ENCODE measurements at places on chromosomes 6 and 20. TPM values are rescaled to one million over a fixed set of nuclear protein-coding genes. Genes with fewer than 3 reads are reported as not detected.
A peak's percentile ranks its signal among the peaks of the same experiment; 100 is the strongest.

CTCFL gene
- total RNA-seq: not detected

LKAAEAR1 gene
- not detected for total RNA-seq

GRCh38 chr6:159989492-159990480 lies 20.9 kb downstream of the IGF2R start:
- no peak for DNase-seq

GRCh38 chr20:60223174-60223573 lies 265.0 kb downstream of the CDH26 start:
- no peak for DNase-seq

GRCh38 chr20:5401277-5401875 lies 84.6 kb upstream of the PROKR2 start:
- DNase-seq: no peak

DNA sequence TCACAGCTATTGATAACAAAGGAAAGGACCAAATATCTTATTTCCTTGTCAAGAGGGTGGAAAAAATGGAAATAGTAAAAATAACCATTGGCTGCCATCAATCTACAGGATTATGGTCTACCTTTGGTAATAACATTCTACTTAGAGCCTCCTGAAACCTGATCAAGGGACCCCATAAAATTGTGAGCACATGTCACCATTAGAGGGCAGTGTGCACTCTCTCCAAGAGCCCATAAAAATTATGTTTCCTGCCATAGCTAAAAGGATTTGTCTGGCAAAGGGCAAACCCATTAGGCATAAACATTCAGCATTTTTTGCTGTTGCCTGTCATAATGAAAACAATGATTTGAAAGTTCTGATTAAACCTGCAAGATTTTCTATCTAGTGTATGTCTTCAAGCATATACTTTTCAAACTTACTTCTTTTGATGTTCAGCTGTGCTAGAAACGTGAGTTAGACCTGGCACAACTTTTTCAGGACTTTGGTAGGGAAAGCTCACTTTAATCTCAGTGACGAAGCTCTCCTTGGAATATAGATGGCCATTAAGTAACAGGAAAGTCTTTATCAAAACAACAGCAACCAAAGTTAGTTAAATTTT lies 120.7 kb upstream of the ZFP64 start:
- peak; percentile 75 for DNase-seq

GRCh38 chr20:49614338-49615050 lies 46.6 kb upstream of the PTGIS start:
- no peak for DNase-seq

Measured in Caco-2 (cell line).